Sigmoid colon (tissue), 7 donors: ENCODE measurements at places on chromosomes 1 and 21. TPM values are rescaled to one million over a fixed set of nuclear protein-coding genes. Genes with fewer than 3 reads are reported as not detected.

The B3GALT6 gene
- 12.5 TPM for total RNA-seq

GRCh38 chr1:208595236-208595635 is 351.1 kb upstream of the PLXNA2 start:
- no peak overlapping the region for H3K27ac ChIP-seq
- H3K36me3 ChIP-seq = no peaks in the 10 kb centered on the region
- no peaks in the 10 kb centered on the region for H3K27me3 ChIP-seq
- H3K4me1 ChIP-seq = no peaks in the 10 kb centered on the region

GRCh38 chr1:119069682-119070081 is 70.8 kb downstream of the WARS2 start:
- H3K4me3 ChIP-seq = no peak overlapping the region
- no peaks in the 10 kb centered on the region for H3K27me3 ChIP-seq
- no peak for DNase-seq
- H3K36me3 ChIP-seq = no peaks in the 10 kb centered on the region

GRCh38 chr1:220873868-220874655 is 5.2 kb upstream of the HLX start:
- H3K4me1 ChIP-seq = peaks cover 65% of the 10 kb centered on the region
- H3K36me3 ChIP-seq = no peaks in the 10 kb centered on the region
- no peak overlapping the region for H3K4me3 ChIP-seq
- DNase-seq = no peak

GRCh38 chr21:31376301-31376700 is 32.2 kb upstream of the TIAM1 start:
- H3K27ac ChIP-seq = no peak overlapping the region
- DNase-seq = no peak
- H3K4me3 ChIP-seq = no peak overlapping the region
- H3K36me3 ChIP-seq = no peaks in the 10 kb centered on the region

- H3K27me3 ChIP-seq = no peaks in the 10 kb centered on the region
- H3K36me3 ChIP-seq = no peaks in the 10 kb centered on the region
Observed at GRCh38 chr1:41560496-41560895, 76.0 kb upstream of the EDN2 start.

GRCh38 chr1:22821027-22821426 is 110.4 kb downstream of the EPHB2 start:
- no peak overlapping the region for H3K4me3 ChIP-seq
- H3K27ac ChIP-seq = no peak overlapping the region
- no peaks in the 10 kb centered on the region for H3K27me3 ChIP-seq

GRCh38 chr1:181038399-181038873 is 4.7 kb downstream of the MR1 start:
- no peak overlapping the region for H3K4me3 ChIP-seq
- no peaks in the 10 kb centered on the region for H3K36me3 ChIP-seq
- H3K27ac ChIP-seq = no peak overlapping the region
- no peaks in the 10 kb centered on the region for H3K27me3 ChIP-seq
- peaks cover 11% of the 10 kb centered on the region for H3K4me1 ChIP-seq
- peak; percentile 73 for DNase-seq

DNA sequence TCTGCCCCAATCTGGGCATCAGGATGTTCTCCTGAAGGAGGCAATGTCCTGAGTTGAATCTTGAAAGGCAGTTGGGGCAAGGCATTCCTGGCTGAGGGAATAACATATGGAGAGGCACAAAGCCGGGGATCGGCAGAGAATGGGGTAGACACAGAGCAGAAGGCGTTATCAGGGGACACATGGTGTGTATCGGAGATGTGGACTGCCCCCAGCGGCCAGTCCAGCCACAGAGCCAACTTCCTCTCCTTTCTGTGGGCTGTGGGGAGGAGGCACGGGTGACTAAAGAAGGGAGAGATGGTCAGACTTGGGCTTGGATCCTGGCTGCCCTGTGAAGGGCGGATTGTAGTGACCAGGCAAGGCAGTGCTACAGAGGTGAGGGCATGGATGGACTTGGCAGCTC is 32.1 kb downstream of the FOXD2 start:
- H3K4me3 ChIP-seq = no peak overlapping the region
- H3K27me3 ChIP-seq = no peaks in the 10 kb centered on the region
- no peaks in the 10 kb centered on the region for H3K4me1 ChIP-seq

The TSPEAR gene
- total RNA-seq = not detected

DNA sequence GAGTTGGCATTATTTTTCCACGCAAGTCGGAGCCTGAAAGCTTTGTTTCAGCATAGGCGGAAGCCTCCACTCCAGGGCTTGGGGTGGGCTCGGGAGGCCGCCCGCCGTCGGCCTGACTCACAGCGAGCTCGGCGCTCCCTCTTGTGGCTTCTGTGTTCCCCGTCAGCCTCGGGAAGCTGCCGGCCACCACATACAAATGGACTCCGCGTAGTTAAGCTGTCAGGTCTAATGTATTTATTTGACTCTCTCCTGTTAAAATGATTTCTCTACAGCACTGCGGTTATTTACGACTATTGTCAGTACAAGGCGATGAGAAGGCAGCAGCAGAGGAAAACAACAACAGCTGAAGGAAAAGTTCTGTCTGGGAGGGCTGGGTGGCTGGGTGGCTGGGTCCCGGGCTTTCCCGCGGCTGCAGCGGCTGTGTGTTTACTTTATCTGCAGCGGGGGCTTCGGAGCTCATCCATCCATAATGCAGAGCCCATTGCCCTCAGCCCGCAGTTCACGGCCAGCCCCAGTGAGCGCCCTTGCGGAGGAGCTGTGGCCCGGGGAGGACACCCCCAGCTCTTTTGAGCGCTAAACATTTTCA is 375.7 kb upstream of the CAMK1G start:
- H3K27me3 ChIP-seq = peaks cover 4% of the 10 kb centered on the region
- peak overlapping the region; percentile 37 for H3K4me3 ChIP-seq
- peak; percentile 79 for DNase-seq
- H3K27ac ChIP-seq = no peak overlapping the region

The TTLL10 gene
- not detected for total RNA-seq
